ENCODE measurements at places on chromosomes 1 and 21. TPM values are rescaled to one million over a fixed set of nuclear protein-coding genes. Genes with fewer than 3 reads are reported as not detected.

GRCh38 chr1:151832318-151832980 is 847 bp upstream of the RORC start:
- peak; percentile 41 for DNase-seq

DNA sequence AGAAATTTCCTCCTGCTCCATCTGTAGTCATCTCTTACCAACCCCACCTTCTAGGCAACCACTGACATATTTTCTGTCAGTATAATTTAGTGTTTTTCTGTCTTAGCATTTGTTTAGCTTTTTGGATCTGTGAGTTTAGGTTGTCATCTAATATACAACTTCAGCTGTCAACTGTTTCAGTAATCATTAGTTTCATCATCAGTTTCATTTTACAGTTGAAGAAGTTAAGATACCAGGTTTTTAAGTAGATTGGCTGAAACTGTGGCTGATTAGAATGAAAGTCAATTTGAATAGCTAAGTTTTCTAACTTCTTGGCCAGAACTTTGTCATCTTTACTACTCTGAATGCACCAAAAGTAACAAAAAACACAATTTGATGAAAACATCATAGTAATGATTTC is 1957.3 kb downstream of the NCAM2 start:
- no peak for DNase-seq

DNA sequence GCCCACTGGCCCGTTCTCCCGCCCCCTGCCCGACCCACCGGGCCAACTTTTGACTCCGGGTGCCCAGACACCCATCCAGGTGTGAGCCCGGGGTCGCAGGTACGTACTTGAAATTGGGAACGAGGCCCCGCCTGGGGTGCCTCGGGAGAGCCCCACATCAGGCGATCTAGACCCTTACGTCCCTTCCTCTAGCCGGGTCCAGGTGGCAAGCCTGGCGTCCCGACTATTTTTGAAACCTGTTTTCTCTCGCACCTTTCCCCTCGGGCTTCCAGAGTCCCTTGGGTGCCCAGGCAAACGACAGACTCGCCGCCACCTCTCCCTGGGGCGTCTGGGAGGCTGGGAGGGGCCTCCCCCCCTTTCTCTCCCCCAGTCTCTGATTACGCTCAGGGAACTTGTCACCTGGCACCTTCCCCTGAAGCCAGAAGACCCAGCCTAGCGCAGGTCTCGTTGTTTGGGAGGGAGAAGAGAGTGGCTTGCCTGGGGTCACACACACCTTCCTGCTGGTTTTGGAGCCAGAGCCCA is 898 bp downstream of the LDLRAP1 start:
- no peak for DNase-seq

Gene KCNQ4
- 0.09 TPM for polyA plus RNA-seq

Gene LCE1A
- polyA plus RNA-seq: not detected
